Effector memory CD8-positive, alpha-beta T cell (primary cell): ENCODE measurements at places on chromosomes 7 and 10.

GRCh38 chr10:117863771-117864170, 183.0 kb downstream of the RAB11FIP2 start:
- DNase-seq, result no peak

DNA sequence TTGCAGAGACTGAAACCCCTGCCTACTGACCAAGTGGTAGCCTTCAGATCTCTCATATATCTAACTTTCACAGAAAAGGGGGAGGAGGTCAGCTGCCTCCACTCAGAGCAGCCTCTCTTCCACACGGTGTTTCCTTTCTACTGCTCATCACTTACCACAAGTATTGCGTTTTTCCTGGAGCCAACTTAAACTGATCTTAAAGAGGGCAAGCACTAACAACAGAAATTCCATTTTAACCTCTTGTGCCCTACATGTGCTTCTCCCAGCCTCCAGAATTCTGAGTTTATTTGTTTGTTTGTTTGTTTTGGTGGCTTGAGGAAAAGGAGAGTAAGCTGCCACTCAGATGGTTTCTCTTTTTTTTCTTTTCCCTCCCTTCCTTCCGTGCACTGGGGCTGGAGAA, 19.1 kb downstream of the SKIDA1 start:
- DNase-seq, result no peak

DNA sequence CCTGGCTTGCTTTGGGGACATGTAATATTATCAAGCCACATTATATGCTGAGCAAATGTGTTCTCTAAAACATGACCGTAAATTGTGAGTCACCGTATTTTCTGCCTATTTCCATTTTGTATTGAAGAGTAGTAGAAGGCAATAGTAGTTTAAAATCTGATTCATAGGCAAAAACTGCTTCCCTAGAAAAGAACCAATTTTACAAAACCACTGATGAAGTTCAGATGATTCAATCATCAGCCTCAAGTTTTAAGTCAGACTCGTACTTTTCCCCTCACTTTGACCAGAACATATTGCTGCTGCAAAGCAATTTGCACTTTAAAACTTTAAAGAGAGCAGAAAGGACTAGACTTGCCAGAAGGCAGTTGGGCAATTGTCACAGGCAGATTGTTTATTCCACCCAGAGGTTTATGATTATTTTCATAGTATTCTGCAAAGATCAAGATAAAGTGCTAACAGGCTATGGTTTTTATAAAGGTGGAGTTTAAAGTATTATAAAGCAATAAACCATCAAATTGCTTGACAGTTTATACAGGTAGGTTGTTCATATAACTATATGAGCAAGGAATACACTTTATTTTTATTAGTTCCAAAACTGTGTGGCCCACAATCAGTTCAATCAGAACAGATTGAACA, 168.2 kb downstream of the ETV1 start:
- no peak for DNase-seq

DNA sequence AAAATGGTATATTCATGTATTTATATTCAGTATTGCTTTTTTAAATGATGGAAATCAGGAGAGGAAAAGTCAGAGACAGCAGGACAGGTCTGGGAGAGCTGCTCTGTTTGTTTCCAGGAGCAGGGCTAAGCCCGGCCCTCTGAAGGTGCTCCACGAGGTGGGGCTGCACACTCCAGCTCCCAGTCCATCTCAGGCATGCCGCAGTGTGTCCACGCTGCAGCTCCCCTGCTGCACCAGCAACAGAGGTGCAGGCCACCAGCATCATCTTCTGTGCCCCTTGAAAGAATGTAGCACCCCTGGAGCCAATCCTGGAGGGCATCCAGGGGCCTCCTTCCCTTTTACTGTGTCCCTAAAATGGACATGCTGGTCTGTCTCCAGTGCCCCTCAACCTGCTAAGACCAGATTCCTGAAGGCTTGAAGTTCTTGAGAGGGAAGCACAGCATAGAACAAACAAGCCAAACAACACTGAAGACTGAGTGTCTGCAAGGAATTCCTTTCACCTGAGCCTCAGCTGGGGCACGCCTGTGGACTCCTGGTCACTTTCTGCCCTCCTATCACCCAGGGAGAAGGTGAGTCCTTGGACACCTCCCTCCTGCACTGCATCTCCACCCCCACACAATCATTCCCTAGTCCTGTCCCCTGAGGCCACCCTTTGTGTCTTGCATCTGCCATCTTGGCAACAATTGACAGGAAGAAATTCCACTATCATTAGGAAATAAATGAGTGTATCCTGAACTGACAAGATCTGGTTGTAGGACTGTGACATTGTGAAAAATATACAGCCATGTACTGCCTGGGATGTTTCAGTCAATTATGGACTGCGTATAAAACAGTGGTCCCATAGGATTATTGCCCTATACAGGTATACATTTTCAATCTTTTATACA, 100.5 kb downstream of the CXCL12 start:
- DNase-seq, result no peak

- DNase-seq, result no peak
Measured at GRCh38 chr7:114160925-114161324, 242.1 kb upstream of the PPP1R3A start.

GRCh38 chr10:6119962-6120361, 31.1 kb downstream of the RBM17 start:
- DNase-seq, result no peak

GRCh38 chr10:63120554-63120953, 12.6 kb upstream of the NRBF2 start:
- no peak for DNase-seq

GRCh38 chr7:2566348-2566889, 7.6 kb downstream of the IQCE start:
- DNase-seq, result no peak

GRCh38 chr7:64888901-64889685, 14.0 kb upstream of the ZNF273 start:
- DNase-seq, result no peak

DNA sequence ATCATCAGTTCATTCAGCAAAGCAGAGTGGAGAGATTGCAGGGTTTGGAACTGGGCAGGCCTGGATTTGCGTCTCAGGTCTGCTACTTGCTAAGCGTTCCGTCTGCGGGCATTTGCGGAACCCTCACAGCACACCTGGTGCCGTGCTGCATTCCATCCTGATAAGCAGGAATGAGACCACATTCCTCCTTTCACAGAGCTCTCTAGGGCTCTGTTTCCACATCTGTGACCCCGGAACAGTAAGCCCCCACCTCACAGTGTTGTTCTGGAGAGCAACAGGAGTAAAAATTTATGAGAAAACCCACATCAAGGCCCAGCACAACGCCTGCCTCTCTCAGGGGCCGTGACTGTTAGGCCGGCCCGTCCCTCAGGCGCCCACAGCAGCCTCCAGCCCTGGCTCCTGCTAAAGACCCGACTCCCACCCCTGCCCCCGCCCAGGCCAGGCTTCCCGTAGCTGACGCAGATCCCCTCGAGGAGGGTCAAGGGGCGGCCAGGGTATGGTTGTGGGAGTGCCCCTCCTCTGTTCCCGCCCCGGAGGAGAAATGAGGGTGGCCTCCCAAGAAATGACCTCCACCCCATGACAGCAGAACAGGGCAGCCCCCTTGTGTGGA, 128.9 kb downstream of the RGS10 start:
- no peak for DNase-seq

- no peak for DNase-seq
Measured at GRCh38 chr10:18313140-18313530, 172.9 kb downstream of the CACNB2 start.

- DNase-seq, result no peak
Measured at GRCh38 chr10:60572511-60573194, 183.0 kb upstream of the ANK3 start.

GRCh38 chr7:92976931-92977330, 140.6 kb upstream of the CDK6 start:
- no peak for DNase-seq

- DNase-seq, result no peak
Measured at GRCh38 chr7:71601851-71602250, 469.9 kb downstream of the GALNT17 start.

DNA sequence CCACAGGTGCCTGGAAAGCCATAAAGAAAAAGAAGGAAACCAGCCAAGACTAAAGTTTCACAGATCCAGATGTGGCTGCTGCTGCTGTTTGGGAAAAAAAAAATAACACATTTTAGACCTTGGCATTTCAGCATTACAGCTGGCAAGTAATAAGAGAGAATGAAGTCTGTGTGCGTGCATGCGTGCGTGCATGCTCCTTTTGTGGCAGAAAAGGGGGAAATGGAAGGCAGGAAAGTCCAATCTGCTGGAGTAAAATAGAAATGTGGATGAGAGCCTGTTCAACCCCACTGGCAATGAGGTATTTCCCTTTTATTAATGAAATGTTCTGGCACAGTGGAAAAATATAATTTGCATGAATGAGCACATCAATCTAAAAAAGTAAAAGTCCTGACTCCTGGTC, 137.0 kb upstream of the SEMA3A start:
- DNase-seq, result no peak

DNA sequence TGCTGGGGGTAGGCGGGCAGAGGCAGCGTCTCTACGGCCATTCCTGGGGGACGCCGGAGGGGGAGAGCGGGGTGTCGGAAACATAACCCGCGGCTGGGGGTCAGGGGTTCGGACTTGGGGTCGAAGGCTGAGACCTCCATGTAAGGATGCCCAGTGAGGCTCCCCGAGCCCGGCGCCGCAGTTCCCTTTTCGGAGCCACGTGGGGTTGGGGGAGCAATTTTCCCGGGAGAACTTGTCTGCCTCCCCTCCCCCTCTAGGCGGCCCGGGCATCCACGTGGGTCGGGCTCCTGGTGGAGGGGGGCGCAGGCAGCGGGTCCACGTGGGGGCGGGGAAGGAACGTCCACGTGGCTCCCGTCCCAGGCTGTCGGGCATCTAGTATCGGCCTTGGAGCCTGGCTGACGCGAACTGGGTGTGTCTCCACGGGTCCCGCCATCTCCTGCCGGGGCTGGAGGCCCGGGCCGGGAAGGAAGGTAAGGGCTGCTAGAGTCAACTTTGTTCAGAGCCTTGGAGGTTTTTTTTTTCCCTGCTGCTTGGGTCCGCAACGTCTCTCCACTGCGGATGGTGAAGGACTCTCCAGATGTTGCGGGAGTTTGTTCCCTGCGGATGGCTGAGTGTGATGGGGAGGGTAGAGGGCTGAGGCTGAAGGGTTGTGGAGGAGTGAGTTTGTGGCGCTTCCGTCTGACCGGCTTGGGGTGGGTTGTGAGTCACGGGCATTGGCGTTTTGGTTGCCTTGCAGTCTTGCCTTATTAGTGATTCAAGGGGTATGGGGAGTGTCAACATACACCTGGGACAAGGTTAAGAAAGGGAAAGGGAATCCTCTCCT, 744 bp downstream of the PPRC1 start:
- DNase-seq, result no peak

DNA sequence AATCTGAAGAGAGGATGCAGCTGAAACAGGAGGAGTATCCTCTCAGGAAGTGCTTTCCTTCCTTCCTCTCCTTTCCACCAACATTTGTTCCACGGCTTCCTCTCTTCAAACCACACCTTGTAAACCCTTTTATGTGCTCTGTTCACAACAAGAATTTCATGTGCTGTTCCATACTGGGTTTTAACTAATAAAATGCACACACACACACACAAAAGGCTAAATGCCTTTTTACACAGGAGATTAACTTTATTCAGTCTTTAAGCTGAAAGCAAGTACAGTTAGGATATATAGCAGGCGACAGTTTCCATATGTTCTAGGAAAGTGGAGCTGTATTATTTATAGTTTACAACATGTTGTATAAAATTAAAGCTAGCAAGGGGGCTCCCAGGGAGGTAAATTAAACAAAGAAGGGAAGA, 106.7 kb downstream of the REEP3 start:
- DNase-seq, result no peak

DNA sequence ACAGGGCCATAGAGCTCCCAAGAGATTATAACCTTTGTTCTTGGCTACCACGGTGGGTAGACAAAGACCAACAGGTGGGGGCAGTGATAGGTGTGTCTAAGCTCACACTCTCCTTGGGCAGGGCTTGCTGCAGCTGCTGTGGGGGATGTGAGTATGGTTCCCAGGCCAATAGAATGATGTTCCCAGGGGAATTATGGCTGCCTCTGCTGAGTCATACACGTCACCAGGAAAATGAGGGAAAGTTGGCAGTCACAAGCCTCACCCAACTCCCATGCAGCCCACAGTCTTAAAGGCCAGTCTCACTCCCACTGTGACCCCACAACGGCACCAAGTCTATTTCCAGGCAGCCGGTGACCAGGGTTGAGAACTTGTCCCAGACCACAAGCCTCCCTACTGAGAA, 453.4 kb upstream of the PODXL start:
- no peak for DNase-seq

DNA sequence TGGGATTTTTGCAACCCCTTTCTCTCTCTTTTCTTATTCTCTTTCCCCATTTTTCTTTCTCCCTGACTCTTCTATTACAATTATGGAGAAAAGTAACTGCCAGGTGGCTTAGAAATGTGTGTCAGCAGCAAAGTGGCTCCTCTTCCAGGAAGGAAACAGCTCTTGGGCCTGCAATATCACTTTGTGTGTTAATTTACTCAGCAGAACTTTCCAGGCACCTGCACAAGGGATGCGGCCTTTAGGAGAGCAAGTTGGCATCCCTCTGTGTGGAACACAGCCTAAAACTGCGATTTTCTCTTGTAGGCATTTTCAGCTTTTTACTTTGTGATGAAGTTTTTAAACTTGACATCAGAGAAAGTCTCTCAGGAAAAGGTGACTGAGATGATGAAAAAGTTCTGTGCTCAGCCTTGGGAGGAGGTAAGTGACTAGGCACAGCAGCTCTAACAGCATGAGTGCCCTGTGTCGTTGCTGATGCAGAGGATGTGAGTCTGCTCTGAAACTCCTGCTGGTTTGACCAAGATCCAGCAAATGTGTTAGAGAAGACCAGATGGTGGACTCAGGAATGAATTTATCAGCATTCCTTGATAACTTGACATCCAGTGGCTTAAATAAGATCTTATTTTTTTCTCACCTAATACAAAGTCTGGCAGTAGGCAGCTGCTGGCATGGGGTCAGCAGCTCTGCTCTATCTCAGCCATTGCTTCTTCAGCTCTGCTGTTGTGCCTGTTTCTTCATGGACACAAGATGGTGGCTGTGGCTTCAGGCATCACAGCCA, 47.4 kb upstream of the CC2D2B start:
- no peak for DNase-seq

GRCh38 chr7:116173051-116174028, 37.0 kb upstream of the TES start:
- DNase-seq, result peak; percentile 52

- no peak for DNase-seq
Measured at GRCh38 chr10:123965973-123966895, 74.6 kb upstream of the CPXM2 start.

DNA sequence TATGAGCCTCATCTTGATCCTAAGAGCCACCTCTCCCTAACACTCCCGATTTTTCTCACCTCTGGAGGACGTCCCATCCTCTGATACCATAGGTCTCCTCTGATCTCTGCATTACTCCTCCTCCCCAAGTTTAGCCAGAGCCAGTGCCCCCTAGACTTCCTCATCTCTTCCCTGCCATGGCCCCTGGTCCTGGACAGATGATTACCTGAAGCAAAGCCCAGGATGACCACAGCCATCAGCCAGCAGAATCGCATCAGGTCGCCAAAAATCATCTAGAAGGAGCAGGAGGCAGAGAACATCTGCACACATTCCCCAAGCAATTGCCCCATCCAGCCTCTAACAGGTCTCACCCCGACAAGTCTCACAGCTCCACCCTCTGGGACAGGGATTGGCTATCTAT, 11.7 kb downstream of the TRPV6 start:
- no peak for DNase-seq
